Activated T-helper 1 cell treated with Interleukin-2 at 50 U/mL for 16 hours (primary cell): ENCODE measurements at places on chromosomes 5 and 9.
A peak's percentile ranks its signal among the peaks of the same experiment; 100 is the strongest.

DNA sequence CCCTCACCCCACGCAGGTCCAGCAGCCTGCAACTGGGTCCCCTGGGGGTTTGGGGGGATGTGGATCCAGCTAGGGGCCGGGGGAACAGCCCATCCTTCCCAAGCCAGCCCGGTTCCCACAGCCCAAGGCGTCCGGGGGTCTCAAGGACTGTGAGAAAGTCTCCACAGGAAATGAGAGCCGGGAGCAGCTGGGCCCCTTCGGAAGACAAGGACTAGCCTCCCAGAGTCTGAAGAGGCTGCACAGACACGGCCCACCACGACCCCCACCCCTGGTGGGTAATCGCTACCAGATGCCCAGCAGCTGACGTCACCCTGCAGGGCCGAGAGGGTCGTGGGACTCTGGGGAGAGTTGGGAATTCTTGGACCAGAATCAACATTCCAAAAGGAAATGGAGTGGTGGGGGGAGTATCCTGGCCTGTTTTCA, 10.5 kb downstream of the SH2D3C start:
- DNase-seq, result no peak

GRCh38 chr9:111836311-111836710, 41.6 kb upstream of the SHOC1 start:
- DNase-seq, result no peak

DNA sequence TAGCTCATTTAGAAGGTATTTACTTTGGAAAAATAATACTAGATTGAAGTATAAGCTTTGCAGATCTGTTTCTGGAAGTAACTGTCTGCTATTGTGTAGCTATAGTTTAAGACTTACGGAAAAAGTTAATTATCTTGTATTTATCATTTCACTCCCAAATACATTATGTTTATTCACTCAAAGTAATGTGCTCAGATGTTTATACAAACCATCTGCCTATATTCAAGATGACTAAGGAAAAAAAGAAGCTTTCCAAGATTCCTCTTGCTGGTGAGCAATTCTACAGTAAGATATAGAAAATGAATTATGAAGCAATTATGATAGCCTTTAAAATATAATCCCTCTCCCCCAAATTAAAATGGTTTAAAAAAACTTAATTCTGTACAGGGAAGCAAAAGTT, 137.9 kb downstream of the KIAA0825 start:
- DNase-seq, result no peak

GRCh38 chr5:72245951-72246532, 74.0 kb downstream of the MRPS27 start:
- DNase-seq, result no peak

GRCh38 chr5:12354686-12355085, 450.4 kb upstream of the CTNND2 start:
- DNase-seq, result no peak

- DNase-seq, result no peak
Measured at GRCh38 chr5:82635561-82636288, 357.6 kb upstream of the RPS23 start.

- DNase-seq, result no peak
Measured at GRCh38 chr5:75203604-75204003, 33.1 kb downstream of the ANKRD31 start.

- peak; percentile 57 for DNase-seq
Measured at GRCh38 chr5:139392678-139393496, 2.0 kb downstream of the PROB1 start.

- no peak for DNase-seq
Measured at GRCh38 chr9:89778100-89779090, 173.6 kb downstream of the GADD45G start.

DNA sequence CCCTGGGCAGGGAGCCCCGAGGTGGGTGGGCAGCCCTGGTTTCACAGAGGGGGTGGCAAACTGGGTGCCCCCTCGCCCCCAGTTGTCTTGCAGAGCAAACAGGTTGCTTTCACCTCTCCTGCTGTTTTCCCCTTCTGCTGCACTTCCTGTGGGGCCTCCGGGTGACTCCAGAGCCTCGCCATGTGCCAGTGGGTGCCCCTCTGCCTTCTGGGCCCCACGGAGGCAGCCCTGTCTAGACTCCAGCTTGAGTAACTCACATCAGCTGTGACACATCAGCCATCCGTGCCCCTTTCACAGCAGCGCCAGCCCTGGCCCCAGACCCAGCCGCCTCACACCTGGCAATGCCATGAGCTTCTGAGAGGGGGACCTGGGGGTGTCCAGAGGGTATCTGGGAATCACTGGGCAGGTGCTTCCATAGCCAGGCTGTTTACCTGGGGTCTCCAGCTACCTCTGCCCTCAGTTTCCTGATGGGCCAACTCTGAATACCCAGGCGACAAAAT, 36.9 kb downstream of the ADAMTSL2 start:
- DNase-seq, result no peak

DNA sequence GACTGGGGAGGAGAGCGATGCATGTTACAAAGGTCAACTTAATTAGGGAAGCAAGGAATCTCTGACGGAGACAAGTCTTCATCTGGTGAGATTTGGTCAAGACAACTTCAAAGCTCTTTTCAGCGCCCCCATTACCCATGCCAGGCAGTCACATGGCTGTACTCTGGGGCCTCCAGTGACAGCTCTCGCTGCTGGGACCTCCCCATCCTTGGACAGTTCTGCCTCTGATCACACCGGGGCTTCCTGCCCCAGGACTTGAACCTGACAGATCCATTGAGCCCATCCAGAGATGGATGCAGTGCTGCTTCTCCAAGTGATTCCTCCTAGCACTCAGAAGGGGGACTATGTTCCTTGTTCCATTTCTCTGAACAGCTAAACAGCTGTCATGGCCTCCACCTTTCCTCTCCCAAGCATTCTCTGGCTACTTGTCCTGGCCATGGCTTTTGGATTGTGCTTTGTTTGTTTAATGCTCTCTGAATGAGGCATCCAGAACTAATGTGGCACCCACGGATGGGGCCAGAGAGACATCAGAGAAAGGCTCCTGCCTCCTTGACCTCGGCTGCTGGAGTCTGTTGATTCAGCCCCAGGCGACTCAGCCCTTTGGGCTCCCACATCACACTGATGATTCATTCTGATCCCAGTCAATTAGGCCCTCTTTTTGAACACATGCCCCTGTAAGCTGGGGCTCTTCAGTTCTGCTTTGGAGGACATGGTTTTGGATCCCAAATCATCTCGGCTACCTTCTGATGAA, 122.1 kb upstream of the ADAMTS16 start:
- no peak for DNase-seq

DNA sequence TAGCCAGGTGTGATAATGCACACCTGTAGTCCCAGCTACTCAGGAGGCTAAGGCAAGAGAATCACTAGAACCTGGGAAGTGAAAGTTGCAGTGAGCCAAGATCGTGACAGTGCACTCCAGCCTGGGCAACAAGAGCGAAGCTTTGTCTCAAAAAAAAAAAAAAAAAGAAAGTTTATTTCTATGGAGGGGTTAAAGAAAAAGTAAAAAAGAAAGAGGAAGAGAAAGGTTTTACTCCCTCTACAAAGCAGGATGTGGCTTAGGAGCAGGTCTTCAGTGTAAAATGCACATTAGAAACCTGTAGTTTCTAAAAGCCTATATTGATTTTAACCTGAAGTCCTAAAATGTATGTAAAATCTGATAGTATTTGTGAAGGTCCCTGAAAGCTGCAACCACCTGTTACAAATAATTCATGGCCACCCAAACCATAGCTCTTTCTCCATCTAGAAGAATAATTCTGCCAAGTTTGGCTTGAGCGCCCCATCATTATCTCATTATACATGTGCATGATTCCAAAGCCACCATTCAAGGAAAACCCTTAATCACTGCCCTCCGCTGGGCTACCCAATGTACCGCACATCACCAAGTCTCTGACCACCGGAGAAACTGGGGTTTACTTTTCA, 3.4 kb downstream of the FNBP1 start:
- DNase-seq, result no peak

GRCh38 chr5:2496891-2497290, 254.6 kb downstream of the IRX2 start:
- no peak for DNase-seq

DNA sequence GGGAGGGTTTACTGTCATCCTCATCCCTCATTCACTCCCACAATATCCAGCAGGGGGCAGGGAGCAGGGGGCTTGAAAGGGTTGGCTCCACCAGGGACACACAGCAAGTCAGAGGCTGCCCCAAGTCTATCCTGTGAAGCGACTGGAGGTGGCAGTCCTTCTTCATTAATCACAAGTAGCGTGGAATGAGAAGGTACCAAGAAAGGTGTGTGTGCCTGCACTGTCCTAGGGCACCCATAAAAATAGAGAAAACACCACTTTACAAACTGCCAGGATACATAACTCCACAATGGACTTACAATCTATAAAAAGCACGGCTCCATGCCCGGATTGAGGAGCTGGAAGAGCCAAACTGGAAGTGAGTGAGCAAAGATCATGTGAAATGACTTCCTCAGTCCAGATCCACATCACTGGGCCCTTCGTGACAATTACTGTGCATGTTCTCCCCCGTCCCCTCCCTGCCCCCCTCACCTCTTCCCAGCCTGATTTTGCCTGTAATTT, 183.9 kb downstream of the SLIT3 start:
- DNase-seq, result no peak

DNA sequence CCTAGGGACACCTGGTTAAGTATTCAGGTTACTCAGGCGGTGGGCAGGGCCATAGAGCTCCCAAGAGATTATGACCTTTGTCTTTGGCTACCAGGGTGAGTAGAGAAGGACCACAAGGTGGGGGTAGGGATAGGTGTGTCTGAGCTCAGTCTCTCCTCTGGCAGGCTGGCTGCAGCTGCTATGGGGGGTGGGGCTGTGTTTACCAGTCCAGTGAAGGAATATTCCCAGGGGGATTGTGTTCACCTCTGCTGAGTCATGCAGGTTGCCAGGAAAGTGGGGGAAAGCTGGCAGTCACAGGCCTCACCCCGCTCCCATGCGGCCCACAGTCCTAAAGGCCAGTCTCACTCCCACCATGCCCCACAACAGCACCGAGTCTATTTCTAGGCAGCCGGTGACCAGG, 53.6 kb upstream of the POU5F2 start:
- no peak for DNase-seq

GRCh38 chr9:95003689-95004410, 277.4 kb downstream of the AOPEP start:
- no peak for DNase-seq

- no peak for DNase-seq
Measured at GRCh38 chr5:91941588-91941987, 558.5 kb upstream of the ARRDC3 start.

GRCh38 chr9:135165003-135165711, 77.7 kb downstream of the OLFM1 start:
- DNase-seq, result no peak

DNA sequence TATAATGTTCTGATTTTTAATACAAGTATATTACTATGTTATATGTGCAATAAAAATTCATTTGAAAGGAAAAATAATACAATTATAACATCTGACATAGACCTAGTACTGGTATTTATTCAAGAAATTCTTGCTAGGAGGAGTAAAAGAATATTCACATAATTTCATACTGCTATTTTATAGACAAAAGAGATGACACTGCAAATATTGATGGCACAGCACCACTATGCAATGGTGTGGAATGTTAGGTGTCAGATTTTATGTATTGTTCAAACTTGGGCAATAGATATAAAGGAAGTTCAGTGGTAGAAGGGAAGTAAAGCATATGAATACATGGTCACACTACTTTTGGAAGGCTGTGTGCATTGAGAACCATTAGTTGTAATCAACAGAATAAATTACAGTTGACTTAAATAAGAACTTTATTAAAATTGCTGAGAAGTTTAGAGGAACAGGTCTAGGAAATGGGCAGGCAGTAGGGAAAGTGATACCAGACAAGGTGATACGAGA, 143.9 kb downstream of the OR2K2 start:
- no peak for DNase-seq

- no peak for DNase-seq
Measured at GRCh38 chr5:142979636-142980035, 209.5 kb downstream of the ARHGAP26 start.

- no peak for DNase-seq
Measured at GRCh38 chr5:72572236-72572765, 65.1 kb upstream of the ZNF366 start.
